ENCODE measurements at places on chromosomes 13 and 19.

- DNase-seq = peak; percentile 33
Observed at GRCh38 chr19:53424968-53425597, 6.7 kb upstream of the ZNF761 start.

- no peak for DNase-seq
Observed at GRCh38 chr13:97491452-97491851, 57.5 kb downstream of the RAP2A start.

DNA sequence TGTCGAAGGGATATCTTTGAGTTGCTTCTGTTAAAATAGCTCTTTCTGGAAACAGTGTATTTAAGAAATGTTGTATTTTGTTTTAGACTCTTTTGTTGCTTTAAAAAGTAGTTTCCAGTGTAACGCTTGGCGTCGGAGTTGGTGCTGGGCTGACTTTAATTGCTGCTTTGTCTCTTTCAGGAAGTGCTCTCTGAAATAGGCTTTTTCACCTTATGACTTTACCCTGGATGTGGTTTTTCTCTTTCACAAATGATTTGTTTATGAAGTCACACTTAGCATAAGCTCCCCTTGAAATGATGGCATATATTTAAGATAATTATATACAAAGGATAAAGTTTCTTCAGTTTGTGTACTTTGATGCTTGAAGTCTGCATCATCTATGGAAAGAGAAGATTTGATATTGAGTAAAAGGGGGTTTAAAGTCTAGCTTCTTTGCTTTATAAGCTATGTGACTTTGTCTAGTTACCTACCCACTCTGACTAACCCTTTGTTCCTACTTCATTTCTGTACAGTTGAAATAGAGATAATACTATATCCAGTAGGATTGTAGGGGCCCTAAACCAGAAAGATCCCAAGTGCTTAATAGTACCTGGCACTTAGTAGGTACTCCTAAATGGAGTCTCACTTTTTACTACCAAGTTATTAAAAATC is at the start of gene GPR18:
Gene GPR18, minus strand, starts transcription at position 170 of the 651 bp plus-strand sequence. CDS start 2,507 bp downstream, outside the sequence.
- no peak for DNase-seq

DNA sequence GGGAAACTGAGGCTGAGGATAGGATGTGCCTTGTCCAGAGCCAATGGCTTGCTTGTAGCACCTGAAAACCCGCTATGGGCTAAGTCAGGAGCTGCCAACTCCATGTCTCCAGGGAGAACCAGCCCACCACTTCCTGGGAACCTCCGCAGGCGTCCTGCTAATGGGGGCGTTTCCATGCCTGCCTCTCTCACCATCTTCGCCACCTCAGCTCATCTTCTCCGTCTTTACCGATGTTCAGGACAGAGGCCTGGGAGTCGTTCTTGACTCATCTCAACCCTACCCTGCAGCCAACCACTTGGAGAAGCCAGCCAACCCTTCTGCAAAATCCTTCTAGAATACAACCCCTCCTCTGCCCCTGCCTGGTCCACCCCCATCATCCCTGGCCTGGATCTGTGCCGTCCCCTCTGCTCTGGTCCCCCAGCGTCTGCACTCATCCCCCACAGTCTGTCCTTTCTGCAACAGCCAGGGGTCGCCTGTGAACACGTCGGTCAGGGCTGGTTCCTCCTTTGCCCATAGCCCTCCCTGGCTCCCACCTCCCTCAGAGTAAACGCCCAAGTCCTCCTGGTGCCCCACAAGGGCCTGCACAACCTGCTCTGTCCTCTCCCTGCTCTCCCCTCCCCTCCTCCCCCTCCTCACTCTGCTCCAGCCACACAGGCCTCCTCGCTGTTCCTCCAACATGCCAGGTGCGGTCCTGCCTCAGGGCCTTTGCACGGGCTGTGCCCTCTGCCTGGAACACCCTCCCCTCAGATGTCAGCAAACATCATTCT is 31.0 kb downstream of the PTPRS start:
- DNase-seq = no peak

GRCh38 chr13:28540612-28541011 is 45.7 kb upstream of the FLT1 start:
- DNase-seq = no peak

DNA sequence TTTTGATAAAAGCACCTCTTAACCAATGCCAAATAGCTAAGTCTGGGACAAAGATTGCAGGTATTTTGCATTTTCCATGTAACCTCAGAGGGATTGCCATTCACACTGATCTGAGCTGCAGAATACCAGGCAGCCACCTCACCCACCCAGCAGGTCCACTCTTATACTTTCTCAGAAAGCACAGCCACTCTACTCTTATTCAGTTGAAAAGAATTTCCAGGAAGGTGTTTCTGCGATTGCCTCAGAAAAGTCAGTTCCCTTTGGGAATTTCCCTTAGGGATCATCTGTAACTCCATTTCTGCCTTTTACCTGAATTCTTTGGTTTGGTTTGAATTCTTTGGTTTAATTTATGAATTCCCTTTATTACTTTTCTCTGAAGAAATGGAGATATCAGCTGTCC is 904 bp upstream of the ALOX5AP start:
- DNase-seq = no peak

GRCh38 chr19:32186542-32187330 is 158.7 kb upstream of the ZNF507 start:
- DNase-seq = no peak

DNA sequence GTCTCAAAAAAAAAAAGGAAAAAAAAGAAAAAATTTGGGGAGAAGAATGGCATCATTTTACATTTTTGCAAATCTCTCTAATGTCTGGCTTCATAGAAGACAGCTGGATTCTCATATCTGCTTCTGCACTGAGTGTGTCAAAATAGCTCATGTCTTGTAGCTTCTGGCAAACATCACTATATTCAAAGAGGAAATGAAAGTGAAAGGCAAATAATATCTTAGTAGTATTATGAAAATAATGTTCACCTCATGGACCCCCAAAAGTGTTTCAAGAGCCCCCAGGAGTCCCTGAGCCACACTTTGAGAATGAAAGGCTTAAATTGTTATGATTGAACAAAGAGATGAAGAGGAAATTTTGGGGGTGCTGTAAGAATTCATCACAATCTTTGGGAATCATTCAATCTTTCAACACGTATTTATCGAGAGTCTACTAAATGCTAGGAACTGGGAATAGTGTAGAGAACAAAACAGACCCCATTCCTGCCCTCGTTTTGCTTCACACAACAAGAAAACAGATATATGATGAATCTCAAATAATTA is 1.2 kb upstream of the SLC6A16 start:
- DNase-seq = no peak

DNA sequence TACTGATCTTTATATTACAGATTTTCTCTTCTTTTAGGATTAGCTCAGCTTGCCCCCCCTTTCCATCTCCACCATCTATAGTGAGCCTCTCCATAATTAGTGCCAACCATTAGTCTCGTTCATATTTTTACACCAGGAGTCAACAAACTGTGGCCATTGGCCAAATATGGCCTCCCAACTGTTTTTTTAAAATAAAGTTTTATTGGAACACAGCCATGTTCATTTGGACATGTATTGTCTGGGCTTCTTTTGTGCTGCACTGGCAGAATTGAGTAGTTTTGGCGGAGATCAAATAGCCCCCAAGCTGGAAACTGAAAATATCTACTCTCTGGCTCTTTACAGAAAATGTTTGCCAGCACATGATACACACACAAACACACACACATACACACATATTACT is 18.4 kb downstream of the ZNF175 start:
- no peak for DNase-seq

GRCh38 chr13:21967871-21968270 is 297.0 kb downstream of the FGF9 start:
- DNase-seq = no peak

DNA sequence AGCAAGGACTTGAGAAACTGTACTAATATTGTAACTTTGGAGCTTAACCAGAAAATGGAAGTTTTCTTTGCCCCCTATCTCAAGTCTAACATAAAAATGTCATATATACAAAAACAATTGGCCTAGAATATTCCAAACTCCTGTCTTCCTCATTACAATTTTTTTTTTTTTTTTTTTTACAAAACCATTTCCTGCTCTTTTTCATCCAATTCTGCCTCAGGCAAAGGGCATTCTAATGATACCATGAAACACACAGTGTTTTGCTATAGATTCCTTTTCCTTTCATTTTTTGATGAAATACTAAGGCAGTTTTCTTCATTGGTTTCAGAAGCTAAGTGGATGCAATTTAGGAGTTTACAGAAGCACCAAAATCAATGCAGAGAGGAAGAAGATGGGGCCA is 119.7 kb downstream of the LHFPL6 start:
- no peak for DNase-seq

Data from activated effector memory CD4-positive, alpha-beta T cell treated with Interleukin-2 at 50 U/mL for 16 hours (primary cell).